ENCODE measurements at places on chromosomes 7 and 10.

DNA sequence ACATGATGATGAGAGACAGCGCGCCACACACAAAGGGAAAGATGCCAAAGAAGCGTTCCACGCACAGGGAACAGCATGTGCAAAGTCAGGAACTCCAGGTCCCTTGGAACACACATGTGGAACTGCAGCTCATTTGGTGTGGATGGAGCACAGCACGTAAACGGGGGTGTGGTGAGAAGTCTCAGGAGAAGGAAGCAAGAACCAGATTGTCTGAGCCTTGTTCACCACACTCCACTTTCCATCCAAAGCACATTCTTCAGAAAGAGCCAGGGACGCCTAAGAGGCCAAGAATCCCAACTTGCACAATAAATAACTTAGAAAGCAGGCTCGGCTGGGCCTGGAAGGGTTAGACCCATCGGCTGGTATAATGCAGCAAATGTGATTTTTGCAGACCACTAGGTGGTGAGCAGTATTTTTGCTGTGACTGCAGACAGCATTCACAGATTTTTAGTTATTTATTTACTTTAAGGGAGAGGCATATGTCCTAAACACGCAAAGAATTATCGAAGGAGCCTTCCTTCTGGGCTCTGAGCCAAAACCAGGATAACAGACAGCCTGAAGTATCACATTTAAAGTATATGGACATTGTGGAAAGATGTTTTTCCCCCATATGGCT lies 27.9 kb upstream of the ASCC1 start:
- DNase-seq = no peak

- DNase-seq = no peak
Measured at GRCh38 chr10:110022716-110023504, 15.1 kb downstream of the ADD3 start.

GRCh38 chr7:137017221-137017620 lies 148.8 kb downstream of the CHRM2 start:
- no peak for DNase-seq

GRCh38 chr7:47034180-47034579 lies 547.7 kb downstream of the TNS3 start:
- DNase-seq = no peak

DNA sequence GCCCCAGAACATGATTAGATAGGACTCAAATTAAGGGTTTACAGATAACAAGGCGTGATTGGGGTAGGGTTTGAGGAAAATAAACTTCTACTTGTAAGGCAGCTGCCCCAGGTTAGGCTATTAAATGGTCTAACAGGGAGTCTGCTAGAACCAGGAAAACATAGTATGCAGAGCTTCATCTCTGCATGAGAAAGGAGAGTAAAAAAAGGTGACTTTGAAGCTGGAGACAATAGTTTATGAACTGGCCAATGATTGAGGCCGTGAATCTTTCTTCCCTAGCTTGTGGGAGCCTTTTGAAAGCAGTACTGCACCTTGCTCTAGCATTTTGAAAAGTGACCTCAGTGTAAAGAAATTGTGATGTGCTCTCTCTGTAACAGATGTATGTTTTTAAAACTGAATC lies 48.5 kb upstream of the STARD3NL start:
- no peak for DNase-seq

DNA sequence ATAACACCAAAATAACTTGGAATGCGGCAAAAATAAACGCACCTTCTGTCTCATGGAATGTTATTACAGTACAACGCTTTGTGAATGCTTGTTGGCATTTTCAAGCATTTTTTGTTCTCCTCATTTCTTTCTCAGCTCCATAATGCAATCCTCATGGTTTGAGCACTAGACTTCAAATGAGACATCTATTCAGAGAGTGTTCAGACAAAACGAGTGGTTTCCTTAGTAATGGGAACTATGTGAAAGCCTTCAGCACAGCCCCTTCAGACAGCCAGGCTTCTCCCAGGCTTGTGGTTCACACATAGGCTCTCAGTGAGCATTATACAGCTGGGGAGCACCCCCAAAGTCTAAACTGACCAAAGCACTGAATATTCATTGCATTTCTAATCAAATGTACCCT lies 8.6 kb upstream of the LRRN3 start:
- DNase-seq = no peak

GRCh38 chr7:30147223-30147622 lies 12.4 kb downstream of the MTURN start:
- DNase-seq = no peak

GRCh38 chr10:120480848-120481247 lies 23.8 kb downstream of the PLPP4 start:
- DNase-seq = no peak

DNA sequence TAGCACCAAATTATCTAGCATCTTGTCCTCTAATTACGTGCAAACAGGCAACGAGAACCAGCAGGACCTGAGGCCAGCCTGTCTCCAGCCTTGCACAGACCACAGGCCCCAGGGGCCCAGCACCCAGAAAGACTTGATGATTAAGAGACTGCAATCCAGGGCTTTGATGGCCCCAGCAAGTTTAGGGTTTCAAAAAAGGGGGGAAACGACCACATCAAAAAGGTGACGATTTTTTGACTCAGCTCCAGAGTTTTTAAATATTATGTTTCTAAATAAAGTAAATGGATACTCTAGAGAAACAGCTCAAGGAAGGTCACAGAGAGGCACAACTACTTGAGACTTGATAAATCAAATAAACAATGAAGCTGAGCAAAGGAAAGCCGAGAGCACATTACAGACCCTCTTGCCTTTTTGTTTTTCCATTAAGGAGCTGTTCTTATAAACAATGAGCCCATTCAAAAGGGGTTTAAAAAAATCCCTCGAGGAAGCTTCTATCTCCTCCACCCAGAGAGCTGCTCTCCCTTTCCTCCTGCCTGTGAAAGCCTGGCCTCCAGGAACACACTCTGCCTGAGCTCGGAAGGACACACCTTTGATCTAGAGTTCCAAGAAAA lies 44.1 kb downstream of the GLI3 start:
- DNase-seq = no peak

DNA sequence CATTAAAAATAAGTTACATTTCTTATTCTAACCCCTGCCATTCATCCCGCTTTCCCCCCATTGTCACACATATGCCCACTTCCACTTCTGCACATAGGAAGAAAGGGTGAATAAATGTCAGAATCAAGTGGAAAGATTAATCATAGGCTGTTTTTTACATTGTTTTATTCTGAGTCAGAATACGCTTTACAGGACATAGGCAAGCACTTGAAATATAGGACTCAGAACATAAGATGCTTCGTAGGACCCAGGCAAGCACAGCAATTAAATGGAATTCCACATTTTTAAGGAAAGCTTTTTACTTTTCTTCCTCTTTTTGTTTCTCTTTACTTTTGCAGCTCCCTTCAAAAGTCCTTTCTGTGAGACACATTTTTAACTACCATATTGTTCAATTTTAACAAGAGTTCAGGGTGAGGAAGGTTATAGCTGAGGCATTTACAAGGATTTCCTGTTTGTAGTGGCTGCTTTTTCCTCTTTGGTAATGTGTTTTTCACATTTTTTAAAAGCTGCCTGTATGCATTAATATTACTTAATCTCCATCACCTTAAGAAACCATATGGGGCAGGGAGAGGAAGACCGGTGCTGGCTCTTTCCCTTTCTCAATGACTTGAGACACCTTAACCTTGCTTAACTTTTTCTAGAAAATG lies 130.0 kb downstream of the TES start:
- DNase-seq = no peak
